ENCODE measurements at places on chromosomes 3 and 15.

GRCh38 chr3:45603226-45603625 lies 8.7 kb downstream of the LIMD1 start:
- no peak for DNase-seq

- no peak for DNase-seq
These were observed 131.4 kb upstream of the UBE2E2 start for GRCh38 chr3:23071758-23072157.

GRCh38 chr15:78923480-78924360 lies 21.1 kb downstream of the CTSH start:
- no peak for DNase-seq

- DNase-seq: no peak
These were observed 48.8 kb downstream of the GTPBP8 start for GRCh38 chr3:113039546-113039945.

DNA sequence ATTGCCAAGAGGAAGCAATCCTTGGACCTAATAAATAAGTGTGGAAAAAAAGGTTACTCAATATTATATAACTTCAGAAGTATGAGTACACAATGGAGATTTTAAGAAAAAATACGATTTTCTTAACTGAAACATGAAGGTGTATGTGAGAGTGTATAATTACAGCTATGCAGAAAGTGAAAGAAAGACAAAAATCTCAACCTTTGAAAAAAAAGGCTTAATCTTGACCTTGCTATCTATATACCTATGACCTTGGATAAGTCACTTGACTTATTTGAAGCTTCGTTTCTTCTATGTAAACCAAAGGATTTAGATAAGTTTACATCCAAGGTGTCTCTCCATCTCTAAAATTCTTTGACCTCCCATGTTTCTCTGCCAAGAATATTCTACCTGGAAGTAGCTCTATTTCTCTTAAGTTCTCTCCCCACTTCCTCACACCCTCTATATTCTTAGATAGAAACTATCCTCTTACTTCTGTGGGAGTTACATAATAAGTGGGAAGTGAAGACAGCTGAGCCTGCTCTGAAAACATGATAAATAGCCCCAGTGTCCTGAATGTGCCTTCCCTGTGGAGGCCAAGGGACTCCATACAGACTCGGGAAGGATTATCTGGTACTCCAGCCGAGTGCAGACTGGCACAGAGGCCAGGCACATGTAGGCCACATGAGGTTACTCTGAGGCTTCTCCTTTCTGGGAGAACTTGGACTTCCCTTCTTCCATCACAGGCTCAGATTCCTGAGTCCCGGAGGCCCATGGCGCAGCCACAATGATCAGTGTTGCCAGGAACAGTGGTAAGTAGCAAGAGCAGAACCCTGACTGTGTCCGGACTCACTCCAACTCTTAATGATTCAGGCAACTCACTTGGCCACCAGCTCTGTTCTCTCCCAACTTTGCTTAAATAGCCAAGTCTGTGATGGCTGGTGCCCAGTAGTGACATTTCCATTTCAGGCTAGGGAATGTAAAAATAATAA lies 166.8 kb upstream of the COL8A1 start:
- DNase-seq: no peak

DNA sequence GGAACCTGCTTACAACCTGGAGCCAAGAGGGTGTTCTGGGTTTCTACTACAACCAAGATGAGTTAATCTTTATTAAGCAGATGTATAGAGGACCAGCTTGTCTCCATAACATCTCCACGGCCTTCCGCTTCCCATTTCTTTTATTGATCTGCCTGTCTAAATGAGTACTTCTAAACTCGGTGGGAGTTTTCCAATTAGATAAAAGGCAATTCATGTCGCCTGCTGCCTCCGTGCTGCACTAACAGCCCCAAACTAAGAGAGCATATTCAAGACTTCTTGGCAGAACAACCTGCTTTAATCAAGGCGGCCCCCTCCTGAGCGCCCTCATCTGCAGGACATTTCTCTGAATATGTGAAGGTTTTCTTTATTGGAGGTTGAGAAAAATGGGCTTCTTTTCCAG lies 270.1 kb downstream of the PDCD6IP start:
- no peak for DNase-seq

DNA sequence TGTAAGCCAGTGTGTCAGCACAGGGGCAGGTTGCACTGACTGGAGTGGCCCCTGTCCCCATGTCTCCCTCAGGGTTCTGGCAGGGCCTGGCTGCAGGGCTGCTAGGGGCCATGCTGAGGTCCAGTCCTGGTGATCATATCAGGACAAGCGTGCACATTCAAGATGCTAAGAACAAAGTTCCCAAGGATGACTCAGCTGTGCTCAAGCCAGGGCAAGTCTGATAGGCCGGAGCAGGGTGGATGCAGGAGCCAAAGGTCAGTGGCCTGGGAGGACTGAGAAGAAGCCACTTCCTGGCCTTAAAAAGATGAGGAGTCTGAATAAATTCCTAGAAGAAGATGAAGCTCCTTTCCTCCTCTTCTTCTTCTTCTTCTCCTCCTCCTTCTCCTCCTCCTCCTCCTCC lies 353.2 kb downstream of the AGBL1 start:
- DNase-seq: no peak

DNA sequence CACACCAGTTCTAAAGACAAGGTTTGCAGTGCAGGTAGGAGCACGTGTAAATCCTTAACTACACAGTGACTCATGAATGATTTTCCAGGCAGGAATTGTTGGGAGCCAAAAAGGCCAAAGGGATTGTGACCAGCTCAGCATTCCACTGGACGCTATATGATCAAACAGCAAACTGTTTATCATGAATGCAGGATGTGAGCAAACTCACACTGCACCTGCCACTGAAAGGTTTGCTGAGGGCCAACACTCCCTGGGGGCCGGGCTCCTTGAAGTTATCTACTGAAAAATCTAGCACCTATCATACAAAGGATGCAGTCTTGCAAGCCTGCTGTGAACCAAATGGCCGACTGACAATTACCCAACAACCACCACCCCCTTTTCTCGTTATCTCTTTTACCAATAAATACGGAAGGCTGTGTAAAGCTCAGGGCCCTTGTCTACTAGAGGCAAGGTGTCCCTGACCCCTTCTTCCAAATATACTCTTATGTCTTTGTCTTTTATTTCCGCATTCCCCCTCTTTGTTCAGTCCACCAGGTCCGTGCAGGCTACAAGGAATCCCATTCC lies 11.5 kb upstream of the DNASE1L3 start:
- no peak for DNase-seq

DNA sequence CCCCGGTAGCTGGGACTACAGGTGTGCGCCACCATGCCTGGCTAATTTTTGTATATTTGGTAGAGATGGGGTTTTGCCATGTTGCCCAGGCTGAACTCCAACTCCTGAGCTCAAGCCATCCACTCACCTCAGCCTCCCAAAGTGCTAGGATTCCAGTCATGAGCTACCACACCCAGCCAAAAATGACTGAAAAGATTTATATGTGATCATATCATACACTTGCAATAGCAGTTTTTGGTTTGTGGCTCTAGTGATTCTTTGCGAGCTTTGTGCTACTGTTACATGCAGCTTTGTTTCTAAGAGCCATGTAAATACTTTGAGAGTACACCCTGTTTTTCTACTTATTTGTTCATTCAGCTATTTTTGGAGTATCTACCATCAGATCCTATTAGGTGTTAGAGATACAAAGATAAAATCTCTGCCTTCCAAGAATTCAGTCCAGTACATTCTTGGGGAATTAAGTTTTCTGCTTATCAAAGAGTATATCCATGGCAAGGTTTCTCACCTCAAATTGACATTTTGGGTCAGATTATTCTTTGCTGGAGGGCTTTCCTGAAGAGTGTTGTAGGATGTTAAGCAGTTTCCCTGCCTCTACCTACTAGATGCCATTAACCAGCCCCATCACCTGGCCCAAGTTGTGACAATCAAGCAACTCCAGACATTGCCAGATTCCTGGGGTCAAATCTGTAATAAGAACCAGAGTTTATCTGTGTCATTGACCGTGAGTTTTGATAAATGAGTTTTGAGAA lies 15.0 kb downstream of the SNAP23 start:
- DNase-seq: no peak

DNA sequence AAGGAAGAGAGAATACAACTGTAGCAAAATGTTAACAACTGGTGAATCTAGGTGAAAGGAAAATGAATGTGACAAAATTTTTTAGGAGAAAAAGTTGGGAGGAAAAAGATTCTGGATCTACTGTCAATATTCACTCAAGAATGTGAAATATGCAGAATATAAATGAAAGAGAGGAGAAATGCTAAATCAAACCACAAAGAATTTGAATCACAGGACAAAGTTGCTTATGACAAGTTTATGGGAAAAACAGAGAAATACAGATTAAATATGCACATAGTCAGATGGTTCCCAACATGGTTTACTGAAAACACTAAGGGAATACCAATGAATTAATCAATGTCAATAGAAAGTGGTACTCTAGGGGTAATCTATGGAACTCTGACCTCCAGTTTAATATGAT lies 27.6 kb downstream of the C3orf33 start:
- no peak for DNase-seq

DNA sequence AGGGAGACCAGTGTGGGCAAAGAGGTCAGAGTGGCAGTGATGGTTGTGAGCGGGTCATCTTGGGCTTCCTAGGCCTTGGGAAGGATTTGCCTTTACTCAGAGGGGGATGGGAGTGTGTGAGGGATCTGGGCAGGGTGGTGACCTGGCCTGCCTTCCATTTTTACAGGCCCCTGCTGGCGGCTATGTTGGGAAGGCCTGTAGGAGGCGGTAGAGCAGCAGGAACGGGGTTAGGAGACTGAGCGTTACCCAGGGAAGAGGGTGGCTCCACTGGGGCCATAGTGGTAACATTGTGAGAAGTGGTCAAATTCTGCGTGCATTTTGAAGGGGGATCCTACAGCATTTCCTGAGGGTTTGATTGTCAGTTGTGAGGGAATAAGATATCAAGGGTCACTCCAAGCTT lies 307.3 kb upstream of the CTDSPL start:
- DNase-seq: no peak

DNA sequence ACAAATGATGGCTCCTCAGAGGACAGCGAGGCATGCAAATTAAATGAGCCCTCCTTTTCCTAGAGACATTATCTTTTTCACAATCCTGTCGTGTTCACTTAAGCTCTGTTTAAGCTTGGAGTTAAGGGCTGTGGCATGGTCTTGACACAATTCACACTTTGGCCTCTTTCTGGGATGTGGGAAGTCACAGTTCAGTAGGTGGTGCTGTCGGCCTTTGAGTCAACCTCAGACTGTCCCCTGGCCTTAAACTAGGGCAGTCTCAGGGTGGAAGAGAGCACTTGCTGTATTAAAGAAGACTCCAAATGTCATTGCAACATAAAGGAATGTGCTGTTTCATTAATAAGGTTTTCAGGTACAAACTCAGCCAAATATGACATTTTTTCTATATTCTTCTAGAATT lies 351.0 kb downstream of the MCTP2 start:
- DNase-seq: no peak

DNA sequence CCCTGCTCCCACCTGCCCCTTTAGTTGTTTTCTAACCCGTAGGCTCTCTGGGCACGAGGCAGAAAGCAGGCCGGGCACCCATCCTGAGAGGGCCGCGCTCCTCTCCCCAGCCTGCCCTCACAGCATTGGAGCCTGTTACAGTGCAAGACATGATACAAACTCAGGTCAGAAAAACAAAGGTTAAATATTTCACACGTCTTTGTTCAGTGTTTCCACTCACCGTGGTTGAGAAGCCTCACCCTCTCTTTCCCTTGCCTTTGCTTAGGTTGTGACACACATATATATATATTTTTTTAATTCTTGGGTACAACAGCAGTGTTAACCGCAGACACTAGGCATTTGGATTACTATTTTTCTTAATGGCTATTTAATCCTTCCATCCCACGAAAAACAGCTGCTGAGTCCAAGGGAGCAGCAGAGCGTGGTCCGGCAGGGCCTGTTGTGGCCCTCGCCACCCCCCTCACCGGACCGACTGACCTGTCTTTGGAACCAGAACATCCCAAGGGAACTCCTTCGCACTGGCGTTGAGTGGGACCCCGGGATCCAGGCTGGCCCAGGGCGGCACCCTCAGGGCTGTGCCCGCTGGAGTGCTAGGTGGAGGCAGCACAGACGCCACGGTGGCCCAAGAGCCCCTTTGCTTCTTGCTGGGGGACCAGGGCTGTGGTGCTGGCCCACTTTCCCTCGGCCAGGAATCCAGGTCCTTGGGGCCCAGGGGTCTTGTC lies 48.5 kb downstream of the PGPEP1L start:
- no peak for DNase-seq

DNA sequence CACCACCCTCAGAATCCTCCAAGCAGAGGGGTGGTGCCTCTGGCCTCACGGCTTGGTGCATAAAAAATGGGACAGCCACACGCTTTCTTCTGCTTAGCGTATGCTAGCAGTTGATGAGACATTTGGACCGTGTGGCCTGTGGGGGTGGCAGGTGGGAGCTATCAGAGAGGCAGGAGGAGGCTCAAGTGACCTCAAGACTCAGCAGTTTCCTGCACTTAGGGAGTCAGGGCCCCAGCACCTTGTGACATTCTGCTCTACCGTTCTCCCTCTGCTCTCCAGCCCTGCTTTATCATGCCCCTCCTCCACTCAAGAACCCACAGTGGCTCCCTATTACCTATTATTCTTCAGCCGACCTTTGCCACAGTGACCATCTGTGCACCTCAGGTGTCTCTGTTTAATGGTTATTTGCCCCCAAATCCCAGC lies 41.0 kb upstream of the CGNL1 start:
- no peak for DNase-seq

DNA sequence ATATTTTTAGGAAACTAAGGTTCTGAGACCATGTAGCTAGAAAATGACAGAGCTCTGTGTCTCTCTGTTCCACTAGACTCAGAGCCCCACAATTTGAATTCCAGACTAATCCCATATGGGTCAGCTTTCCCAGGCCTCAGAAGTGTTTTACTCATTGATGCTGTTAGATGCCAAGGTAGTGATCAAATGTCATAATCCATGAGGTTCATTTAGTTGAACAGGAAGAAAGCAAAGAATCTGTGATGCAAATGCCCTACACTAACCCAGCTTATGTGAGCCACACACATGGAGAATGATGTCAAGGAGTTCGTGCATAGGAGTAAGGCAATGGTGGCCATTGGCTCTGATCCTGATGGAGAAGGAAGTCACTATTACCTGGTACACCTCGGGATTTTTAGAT lies 363.4 kb upstream of the RARB start:
- no peak for DNase-seq

DNA sequence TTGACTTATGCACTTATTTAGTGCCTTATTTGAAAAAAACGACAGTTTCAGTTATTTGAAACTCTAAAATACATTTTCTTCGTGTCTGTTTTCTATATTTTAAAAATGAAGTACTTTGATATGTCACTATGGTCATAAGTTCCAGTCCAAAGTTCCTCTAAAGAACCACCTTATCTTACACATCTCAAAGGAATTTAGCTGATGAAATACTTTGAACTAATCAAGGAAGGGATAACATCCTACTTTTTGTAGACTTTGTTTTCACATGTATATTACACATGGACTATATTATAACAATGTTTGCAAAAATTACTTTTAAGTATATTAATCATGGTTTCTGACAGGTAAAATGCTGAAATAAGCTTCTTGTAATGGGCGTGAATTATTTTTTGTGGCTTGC lies 265.8 kb upstream of the ZNF717 start:
- DNase-seq: no peak

- no peak for DNase-seq
These were observed 200.1 kb upstream of the KBTBD8 start for GRCh38 chr3:66797889-66798560.

Data from NCI-H2081 (cell line).